EH (cell line): ENCODE measurements at places on chromosomes 2 and 18.

GRCh38 chr2:177328056-177328455, 63.5 kb upstream of the NFE2L2 start:
- DNase-seq, result peak; percentile 46

GRCh38 chr2:62474176-62474575, 31.8 kb downstream of the TMEM17 start:
- DNase-seq, result peak; percentile 52

DNA sequence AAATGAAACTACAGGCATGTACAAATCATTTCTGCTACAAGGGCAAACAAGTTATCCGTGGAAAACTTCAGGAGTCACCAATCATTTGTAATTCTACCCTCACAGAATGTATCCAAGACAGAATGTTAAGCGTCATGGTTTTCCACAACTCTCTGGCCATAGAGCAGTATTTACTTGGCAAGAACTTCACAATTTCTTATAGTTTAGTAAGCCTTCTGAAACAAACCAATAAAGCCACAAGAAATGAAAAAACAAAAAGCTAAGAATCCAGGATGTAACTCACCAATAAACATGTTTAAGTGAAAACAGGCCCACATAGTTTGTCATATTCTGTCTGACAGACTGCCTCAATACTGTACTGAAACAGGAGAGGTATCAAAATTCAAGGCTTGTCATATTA, 70.3 kb downstream of the LNPK start:
- DNase-seq, result peak; percentile 79

DNA sequence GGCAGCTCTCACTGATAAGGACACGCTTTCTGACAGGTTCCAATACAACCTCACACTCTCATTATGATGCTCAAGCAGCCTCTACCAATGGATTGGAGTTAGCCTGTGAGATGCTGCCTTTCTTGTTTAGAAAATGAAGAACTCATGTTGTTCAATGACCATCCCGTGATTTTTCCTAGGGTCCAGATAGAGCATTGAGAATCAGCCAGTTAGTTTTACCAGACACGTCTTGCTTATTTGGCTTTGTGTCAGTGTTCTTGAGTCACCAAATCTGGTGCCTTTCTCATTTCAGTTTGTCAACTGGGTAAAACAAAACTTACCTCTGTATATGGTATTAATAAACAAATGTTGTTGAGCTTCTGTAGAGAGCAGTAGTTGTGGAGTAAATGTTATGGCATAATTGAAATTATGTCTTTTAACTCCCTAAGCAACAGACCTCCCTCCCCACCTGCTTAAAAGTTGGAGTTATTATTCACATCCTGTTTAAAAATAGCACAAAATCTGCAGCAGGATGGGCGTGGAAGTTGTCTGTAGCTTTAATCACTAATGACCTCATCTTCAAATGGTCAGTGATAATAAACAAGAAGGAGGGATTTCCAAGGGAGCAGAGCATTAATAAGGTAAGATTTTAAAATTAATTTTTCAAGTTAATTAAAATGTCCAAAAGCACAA, 167.3 kb downstream of the HRH4 start:
- DNase-seq, result no peak

DNA sequence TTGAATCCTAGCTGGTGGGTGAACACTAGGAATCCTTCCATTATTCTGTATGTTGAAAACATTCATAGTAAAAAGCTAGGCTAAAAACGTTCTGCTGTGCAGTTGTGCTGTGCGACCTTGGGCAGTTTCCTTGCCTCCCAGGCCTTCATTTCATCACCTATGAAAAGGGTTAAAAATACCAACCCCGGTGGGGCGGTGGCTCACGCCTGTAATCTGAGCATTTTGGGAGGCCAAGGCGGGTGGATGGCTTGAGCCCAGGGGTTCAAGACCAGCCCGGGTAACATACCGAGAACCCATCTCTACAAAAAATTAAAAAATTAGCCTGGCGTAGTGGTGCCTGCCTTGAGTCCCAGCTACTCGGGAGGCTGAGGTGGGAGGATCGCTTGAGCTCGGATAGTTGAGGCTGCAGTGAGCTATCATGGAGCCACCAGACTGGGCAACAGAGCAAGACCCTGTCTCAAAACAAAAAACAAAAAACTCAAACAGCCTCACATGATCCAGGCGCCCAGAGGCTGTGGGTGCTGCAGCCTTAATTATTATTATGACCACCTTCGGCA, 2.9 kb upstream of the RRM2 start:
- no peak for DNase-seq

DNA sequence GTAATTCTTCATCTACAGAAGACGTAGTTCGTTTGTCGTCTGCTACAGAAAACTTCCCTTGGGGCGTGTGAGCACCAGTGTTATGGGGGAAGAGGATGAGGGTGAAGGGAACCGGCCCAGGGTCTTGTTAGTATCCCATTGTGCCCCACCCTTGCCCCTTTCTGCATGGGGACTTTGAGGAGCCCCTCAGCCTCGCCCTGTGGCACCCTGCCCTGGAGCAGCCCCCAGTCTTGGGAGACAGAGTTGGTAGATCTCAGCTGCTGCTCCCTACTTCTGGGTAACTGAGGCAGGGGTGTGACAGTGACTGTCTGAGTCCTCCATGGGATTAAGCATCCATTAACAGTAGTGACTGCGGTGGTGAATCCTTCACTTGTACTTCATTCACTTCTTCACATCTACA, 50.1 kb downstream of the RNF144A start:
- DNase-seq, result no peak

DNA sequence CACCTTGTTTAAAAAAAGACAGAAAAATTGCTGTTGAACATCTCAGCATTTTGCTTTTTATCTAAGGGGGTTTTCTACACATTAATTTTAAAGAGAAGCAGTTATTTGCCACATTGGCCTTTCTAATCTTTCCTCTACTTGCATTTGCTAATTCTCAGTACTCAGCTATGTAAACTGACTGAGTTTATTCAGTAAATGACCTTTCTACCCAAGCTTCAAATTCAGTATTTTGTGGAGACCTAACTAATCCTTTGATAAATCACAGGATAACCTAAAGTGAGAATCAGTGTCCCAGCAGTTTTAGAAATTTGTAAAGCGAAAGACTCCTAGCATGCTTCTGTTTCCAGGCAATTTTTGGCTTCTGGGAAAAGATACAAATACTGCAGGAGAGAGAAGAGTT, 288.4 kb downstream of the ASXL3 start:
- no peak for DNase-seq

DNA sequence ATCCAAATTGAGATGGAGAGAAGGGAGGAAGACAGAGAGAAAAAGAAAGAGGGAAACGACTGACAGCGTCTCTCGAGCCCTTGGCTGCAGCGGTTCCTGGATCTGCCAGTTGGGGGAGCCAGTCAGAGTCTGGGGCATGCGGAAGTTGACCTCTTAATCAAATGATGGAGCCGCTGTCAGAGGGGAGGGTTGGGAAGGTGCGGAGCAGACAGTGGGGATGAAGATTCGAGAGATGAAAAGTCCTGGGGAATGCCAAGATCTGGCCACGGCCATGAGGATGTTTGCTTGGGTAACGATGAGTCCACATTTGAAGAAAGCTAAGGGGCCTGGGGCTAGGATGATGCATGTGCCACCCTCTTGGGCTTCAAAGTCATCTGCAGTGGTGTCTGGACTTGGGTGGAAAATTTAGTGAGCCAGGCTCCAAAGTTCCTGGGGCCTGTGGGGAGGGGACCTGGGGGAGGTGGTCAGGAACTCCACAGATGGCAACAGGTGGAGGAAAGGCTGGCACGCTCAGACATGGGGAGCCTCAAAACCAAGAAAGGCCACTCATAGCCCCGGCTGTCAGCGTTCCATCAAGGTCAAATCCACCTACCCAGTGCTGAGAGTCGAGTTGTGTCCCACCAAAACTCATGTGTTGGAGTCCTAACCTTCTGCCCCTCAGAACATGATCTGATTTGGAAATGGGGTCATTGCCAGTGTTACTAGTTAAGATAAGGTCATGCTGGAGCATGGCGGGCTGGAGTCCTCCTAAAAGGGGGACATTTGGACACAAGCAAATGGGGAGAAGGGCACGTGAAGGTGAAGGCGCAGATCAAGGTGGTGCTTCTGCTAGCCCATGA, 200.1 kb downstream of the NDUFA10 start:
- no peak for DNase-seq

GRCh38 chr2:53987336-53987921, 16.6 kb upstream of the PSME4 start:
- peak; percentile 59 for DNase-seq

DNA sequence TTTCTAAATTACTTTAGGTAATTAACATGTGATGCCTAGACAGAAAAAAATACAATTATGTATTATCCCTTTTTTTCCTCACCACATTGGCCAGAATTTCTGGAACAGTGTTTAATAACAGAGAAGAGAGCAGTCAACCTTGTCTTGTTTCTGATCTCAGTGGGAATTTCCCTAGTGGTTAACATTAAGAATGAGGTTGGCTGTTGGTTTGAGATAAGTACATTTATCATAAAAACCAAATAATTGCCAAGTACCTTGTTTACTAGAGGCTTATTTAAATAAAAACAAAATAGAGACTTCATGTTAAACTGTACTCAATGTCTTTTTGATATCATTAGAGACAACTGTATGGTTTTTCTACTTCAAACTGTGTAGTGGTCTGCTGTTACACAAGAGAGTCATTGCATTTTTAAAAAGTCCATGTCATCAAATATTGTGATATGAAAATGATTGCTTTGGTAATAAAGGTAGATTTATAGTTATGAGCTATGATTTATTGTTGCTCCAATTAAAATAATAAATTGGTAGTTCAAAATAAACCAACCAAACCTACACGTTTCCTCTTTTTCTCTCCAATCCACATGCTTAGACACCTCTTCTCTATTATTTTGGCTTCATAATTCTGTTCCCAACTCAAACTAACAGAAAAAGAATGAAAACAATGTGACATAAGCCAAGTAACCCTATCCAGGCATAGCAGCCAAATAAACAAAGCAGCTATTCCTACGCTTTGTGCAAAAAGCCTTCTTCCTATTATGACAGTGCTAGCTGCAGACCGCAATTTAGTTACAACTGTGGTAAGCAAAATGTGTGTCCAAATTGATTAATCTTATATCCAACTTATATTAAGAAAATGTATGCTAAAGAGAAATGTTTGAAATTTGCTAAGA, 20.9 kb upstream of the TANK start:
- DNase-seq, result peak; percentile 28

DNA sequence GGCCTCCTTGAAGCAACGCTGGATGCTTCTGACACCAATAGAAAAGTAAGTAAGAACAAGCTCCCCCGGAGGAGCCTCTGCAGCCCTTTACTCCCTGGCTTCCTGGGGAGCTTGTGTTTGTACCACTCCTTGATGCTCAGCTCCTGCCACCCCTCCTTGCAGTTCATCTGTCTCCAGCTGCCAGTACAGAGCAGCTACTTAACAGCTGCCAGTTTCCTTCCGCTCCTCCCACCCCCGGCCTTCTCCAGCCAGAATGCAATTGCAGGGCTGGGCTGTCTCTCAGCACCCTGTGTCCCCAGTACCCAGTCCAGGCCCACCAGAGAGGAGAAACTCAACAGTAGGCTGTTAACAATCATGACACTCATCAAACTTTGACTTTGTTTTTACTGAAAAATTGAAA, 109.4 kb downstream of the AOX1 start:
- no peak for DNase-seq

DNA sequence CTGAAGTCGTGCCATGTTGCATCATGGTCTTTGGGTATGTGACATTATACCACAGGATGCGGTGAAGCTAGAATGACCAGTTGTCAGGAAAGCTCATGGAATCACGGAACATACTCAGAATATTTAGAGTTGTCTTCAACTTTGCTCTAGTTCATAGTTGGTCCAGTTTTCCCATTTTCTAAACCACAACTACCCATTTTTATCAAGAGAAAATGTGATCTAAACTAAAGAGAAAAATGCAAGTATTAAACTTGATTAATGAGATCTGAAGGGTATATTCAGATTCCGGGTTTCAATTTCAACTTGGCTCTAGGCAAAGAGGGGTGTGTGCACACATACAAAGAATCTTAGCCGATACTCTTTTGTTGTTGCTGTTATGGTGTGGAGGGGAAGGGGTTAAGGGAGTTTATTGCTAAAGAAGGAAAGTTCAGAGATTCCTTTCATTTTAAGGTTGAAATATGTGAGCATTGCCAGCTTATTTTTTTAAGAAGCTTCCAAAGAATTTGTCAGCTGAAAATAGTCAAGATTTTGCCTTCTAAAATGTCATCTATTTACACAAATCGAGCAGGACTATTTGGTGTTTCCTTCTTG, 516.6 kb upstream of the ZEB2 start:
- DNase-seq, result peak; percentile 66

- no peak for DNase-seq
These were observed 90.3 kb downstream of the MAPRE2 start for GRCh38 chr18:35131387-35132020.

DNA sequence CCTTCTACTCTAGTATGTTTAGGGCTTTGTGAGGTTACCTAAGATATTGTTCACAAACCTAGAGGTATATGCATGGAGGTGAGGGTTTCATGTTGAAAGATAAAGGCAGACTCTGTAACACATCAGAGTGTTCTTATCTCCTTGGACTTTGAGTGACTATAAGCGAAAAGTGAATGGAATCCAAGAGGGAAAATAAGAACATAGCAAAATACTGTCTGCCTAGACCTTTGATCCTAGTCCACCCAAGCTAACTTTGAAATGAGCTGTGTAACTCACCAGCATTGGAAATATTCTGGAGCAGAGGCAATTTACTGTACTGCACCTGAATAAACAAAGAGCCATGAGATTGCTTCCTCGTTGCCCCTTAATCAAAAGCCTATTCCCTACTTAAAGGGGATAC, 28.2 kb upstream of the GALNT1 start:
- no peak for DNase-seq

- no peak for DNase-seq
These were observed 293.2 kb upstream of the ZNF804A start for GRCh38 chr2:184305105-184305504.

DNA sequence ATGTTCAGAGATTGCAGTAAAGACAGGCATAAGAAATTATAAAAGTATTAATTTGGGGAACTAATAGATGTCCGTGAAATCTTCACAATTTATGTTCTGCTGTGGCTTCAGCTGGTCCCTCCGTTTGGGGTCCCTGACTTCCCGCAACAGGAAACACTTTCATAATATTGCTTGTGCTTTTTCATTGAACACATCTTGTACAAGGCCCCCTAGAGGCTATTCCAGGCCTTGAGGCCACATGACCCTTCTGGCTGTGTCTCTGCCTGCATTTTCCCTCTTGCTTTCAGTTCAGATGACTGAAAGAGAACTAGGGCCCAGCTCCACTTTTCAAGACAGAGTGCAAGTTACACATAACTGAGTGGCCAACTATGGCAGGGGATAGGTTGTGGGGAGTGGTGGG, 164.1 kb downstream of the TMEM247 start:
- DNase-seq, result no peak
